CD4-positive, alpha-beta T cell (primary cell): ENCODE measurements at places on chromosomes 12 and 14.

DNA sequence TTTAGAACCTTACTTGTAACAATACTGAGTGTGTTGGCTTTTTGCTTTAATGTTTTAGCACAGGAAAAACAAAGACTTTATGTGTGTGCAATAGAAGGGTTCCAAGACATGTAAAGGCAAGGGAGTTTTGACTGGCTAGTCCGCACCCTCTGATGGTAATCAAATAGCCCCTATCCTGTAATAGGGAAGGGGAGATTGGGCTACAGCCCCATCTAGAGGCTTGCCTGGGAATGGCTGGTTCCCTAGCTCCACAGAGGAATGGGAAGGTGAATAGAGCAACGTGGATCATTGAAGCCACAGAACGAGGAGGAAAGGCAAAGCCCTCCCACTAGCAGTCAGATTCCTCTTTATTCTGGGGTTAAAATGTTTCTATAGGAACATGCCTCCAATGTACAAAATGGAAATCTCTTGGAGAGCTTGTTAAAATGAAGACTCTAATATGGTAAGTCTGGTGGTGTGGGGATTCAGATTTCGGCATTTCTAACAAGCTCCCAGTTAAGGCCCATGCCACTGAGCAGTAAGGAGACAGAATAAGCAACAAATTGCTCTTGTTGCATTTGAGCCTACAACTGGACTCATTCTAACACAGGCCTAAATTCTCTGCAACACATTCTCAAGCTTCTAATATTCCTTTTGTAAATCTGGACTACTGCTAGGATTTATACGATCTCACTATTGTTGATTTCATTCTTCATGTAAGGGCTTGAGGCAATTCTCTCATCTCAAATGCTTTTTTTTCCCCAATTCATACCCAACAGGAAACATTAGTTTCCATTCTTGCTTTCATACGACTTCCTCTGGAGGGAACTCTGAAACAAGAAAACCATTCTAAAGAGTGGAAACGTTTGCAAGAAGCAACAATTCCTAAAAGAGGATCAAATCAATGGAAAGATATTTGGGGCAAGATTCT, 57.1 kb downstream of the NIN start:
- DNase-seq, result no peak

DNA sequence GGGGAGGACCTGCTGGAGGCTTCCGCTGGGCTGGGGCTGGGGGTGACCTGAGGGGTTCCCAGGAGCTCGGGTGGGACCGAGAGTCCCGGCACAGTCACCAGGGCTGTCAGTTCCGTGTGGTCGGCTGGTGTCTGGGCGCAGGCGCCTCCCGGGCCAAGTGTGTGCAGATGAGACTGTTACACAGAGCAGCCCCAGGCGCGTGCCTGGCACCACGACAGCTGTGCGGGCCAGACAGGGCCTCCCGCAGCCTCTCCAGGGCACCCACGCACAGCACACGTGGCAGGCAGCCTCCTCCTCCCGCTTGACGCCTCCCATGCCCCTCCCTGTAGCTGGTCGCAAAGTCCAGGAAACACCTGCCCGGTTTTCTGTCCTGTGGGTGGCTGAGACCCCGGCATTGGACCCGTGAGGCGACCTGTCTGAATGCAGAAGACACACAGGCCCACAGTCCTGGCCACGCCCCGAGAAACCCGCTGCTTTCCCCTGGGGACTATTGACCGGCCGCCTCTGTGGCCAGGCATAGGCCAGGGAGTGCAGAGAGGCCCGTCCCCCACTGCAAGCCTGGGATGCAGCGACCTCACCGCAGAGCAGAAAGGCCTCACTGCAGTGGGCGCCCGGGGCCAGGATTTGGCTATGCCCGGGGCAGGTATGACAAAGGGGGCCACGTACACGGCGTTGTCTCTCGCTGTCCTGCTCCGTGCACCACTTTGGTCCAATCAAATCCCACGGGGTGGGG, 12.1 kb upstream of the GALNT9 start:
- DNase-seq, result no peak

DNA sequence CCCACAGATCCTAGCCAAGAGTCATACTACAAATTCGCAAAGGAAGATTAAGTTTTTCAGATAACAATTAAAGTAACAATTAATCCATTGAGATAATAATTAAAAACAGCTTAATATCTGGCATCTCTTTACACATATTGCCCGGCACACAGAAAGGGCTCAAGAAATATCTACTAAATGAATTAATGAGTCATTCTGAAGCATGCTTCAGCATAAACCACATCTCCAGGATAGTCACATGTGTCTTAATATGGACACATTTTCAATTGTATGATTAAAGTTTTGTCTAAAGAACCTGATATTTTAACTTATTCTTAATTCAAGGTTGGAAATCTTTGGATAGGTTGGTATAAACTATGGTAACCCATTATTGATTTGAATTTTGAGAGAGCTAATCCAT, 9.6 kb downstream of the ITPR2 start:
- DNase-seq, result no peak

DNA sequence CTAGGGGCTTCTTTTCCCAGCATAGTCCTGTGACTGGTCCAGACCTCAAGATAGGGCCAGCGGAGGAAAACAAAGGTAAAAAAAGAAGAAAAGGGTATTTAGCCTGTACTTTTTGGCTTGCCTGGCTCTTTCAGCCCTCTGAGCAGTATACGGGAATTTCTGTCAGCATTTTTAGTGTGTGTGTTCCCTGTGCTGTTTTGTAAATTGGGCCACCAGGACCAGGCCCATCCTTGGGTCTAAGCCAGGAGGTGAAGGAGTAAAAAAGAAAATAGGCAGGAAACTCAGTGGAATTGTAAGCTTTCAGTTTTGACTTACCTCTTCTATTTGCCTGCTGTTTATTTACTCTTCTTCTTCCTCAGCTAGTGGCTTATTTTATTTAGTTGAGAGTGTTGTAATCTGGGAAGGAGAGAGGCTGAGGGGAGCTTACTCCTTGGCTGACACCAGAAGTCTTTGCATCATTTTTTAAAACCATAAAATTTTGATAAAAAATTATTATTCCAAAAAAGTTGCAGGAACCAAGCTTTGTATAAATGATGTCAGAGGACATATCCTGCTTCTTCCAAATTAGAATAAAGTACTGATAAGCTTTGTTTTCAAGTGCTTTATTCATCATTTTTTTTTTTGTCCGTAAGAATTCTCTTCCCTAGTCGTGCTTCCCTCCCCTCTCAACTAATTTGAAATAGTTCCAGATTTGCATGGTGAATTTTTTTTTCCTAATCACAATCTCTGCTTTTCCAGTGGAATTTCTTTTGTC, 63.7 kb downstream of the DIP2B start:
- DNase-seq, result no peak

GRCh38 chr12:63875703-63876102, 31.2 kb downstream of the SRGAP1 start:
- no peak for DNase-seq
